ENCODE measurements at places on chromosomes 2 and 18. TPM values are rescaled to one million over a fixed set of nuclear protein-coding genes. Genes with fewer than 3 reads are reported as not detected.

GRCh38 chr2:38863061-38863695, 12.6 kb downstream of the DHX57 start:
- no peaks in the 10 kb centered on the region for H3K4me1 ChIP-seq
- no peak overlapping the region for H3K4me3 ChIP-seq
- no peak for DNase-seq
- peaks cover 36% of the 10 kb centered on the region for H3K36me3 ChIP-seq

DNA sequence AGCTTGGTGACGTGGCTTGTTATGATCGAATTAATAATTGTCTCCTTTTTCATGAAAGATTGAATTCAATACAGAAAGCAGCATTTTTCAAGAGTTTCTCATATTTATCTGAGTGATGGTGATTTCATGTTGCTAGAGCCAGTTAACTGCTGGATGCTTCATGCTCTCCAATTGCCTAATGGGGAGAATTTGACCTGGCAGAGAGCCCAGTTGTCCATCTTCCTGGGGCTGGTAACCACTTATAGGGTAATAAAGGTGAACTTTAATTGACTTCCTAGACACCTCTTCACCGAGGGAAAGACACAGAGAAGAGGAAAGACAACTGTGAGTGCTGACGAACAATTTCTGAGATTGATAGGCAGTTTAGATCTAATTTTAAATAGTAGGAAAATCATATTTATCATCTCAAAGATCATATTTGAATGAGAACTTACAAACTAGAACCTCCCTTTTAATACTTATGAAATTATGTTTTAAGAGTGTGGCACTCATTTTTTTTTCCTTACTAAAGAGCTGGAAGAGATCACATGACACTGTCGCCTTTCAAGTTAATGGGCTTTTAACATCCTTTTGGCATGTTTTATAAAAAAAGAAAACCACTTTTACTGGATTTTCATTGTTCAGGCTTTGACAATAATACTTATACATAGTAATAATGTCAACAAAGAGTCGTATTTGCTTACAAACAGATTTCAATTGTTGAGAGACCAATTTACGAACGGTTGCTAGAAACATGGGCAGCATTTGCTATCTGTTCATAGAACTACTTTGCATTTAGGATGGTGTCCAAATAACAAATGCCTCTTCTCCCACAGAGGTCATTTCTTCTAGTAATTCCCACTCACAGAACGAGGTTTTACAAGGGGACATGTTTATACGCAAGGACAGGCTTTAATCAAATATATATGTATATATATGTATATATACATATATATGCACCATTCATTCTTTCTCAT, 153.3 kb downstream of the RAPGEF4 start:
- no peak overlapping the region for H3K4me3 ChIP-seq
- no peak for DNase-seq
- no peaks in the 10 kb centered on the region for H3K27me3 ChIP-seq
- H3K27ac ChIP-seq: no peak overlapping the region
- no peaks in the 10 kb centered on the region for H3K4me1 ChIP-seq
- H3K36me3 ChIP-seq: no peaks in the 10 kb centered on the region

DNA sequence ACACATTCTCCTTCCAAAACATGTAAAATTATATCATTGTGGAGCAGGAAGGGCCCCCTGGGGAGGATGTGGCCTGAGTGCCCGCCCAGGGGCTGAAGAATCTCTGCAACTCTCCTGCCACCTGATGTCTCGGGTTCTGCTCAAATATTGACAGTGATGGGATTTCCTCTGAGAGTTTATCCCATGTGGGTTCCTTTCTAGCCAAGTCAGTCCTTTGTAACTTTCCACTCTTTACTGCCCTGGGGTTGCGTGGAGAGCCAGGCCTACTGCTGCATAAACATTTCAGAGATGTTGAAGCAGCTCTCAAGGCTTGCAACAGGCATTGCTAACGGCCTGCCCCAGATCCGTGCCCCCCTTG, 4.0 kb upstream of the RAB17 start:
- H3K4me1 ChIP-seq: peaks cover 14% of the 10 kb centered on the region
- no peak overlapping the region for H3K27ac ChIP-seq
- no peaks in the 10 kb centered on the region for H3K36me3 ChIP-seq
- DNase-seq: peak; percentile 41
- no peak overlapping the region for H3K4me3 ChIP-seq

- no peak overlapping the region for H3K4me3 ChIP-seq
- H3K27me3 ChIP-seq: no peaks in the 10 kb centered on the region
- H3K27ac ChIP-seq: no peak overlapping the region
- H3K4me1 ChIP-seq: no peaks in the 10 kb centered on the region
These were observed 18.0 kb downstream of the RBM44 start for GRCh38 chr2:237816531-237816930.

DNA sequence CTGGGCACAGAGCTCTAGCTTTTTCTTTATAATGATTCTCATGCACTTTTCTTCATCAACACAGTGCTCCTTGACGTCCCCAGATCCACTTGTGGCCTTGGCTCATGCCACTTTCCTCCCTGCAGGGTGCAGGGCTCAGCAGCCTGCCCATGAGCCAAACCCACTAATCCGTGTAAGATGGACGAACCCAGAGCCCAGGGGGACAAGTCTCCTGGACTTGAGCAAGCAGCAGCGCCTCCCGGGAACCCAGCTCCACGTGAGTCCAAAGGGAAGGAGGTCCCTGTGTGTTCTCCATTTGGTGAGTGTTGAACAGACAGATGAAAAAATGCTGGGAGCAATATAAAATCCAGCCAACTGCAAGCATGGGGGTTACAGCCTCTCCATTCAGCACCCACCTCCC, 470.6 kb upstream of the HS6ST1 start:
- no peaks in the 10 kb centered on the region for H3K4me1 ChIP-seq
- H3K36me3 ChIP-seq: no peaks in the 10 kb centered on the region
- DNase-seq: peak; percentile 48
- H3K27me3 ChIP-seq: no peaks in the 10 kb centered on the region

- peaks cover 48% of the 10 kb centered on the region for H3K36me3 ChIP-seq
- no peaks in the 10 kb centered on the region for H3K27me3 ChIP-seq
- H3K27ac ChIP-seq: no peak overlapping the region
- peak; percentile 67 for DNase-seq
- H3K4me1 ChIP-seq: no peaks in the 10 kb centered on the region
These were observed 89.7 kb downstream of the USP40 start for GRCh38 chr2:233476651-233477547.

DNA sequence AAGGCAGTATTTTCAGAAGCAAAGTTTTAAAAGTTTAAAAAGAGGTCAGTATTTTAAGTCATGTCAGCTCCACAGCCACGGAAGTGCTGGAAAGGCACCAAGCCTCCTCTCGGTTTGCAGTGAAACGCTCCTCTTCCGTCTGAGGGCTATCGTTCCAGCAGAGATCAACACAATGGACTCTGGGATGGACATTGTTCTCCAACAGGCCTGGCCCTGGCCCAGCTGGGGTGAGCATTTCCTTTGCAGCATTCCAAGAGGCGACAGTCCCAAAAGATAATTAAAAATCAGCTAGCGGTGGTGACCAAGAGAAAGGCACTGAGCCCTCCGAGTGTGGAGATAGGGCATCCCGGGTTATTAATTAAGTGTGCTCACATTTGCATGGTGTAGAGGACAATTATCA, 95.9 kb upstream of the LCLAT1 start:
- H3K4me3 ChIP-seq: no peak overlapping the region
- H3K27me3 ChIP-seq: no peaks in the 10 kb centered on the region
- no peaks in the 10 kb centered on the region for H3K36me3 ChIP-seq
- H3K27ac ChIP-seq: peak overlapping the region; percentile 38
- peaks cover 16% of the 10 kb centered on the region for H3K4me1 ChIP-seq
- DNase-seq: no peak

The GNLY gene
- 38.9 TPM for polyA plus RNA-seq

The ITGA6 gene
- polyA plus RNA-seq: 18.1 TPM

The PROKR1 gene
- 0.02 TPM for polyA plus RNA-seq
